ENCODE measurements at places on chromosomes 1 and 21. TPM values are rescaled to one million over a fixed set of nuclear protein-coding genes. Genes with fewer than 3 reads are reported as not detected.

DNA sequence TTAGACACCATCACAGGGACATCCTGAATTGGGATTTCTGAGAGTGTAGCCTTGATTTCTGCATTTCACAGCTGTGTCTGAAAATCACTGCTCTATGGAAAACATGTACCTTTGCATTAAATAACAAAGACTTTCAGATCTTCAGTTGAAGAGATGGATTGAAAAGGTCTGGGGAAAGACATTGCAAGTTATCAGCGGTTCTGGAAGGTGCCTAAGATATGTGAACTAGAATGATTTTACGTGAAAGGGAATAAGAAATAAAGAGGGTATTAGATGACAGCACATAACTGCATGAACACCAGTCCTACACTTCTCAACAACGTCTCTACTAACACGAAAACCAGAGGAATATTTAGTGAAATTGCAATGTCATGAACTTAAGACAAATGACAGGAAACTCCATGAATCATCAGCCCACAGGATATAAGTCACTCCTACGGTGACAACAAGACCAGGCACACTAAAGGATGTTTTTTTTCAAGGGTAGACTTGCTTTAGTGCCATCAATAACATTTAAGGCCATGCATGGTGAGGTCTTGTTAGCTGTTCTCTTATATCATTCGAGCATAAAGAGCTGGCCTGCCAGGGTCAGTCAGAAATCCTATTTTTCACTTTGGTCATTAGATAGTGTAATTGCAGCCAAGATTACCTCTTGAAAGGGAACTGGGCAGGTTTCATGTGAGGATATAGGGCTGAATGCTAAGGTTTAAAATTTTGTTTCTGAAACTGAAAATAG lies 283.1 kb downstream of the GRIK1 start:
- no peak for DNase-seq

The SIK1 gene
- 16.4 TPM for total RNA-seq

The CBR3 gene
- 3.1 TPM for total RNA-seq

The TMEM63A gene
- 33.9 TPM for total RNA-seq

The FNDC10 gene
- total RNA-seq, result 0.91 TPM

DNA sequence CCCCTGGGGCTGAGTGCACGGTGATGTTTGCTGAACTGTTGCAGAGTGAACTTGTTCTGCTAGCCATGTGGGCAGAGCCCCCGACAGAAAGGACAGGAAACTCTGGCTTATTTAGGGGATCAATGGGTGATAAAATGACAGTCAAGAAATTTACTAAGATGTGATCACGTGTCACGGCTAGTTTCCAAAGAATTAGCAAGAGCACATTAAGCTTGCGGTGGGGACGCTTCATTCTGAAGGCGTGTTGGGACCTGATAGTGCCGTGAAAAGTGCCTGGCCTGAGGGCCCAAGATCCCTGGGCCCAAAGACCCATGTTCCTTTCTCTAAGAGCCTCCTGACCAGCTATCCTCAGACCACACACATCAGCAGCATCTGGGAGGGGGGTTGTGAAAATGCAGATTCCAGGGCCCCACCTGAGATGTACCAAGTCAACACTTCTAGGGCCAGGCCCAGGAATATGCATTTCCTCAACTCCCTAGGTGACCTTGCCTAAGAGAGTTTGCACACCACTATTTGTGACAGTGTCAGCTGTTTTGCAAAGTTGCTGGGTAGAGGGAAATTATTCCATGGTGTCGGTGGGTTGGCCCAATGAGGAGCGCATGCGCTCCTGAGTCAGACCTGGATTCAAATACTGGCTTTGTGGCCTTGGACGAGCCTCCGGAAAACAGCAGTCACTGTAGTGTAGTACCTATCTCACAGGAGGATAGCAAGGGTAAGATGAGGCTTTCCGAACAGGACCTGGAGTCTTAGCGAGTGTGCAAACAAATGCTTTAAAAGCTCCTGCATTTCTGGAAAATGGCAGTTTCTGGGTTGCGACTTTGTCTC lies 77.5 kb downstream of the SPSB1 start:
- no peak for DNase-seq

- DNase-seq, result no peak
These were observed 4.0 kb downstream of the CASQ2 start for GRCh38 chr1:115764541-115764940.

DNA sequence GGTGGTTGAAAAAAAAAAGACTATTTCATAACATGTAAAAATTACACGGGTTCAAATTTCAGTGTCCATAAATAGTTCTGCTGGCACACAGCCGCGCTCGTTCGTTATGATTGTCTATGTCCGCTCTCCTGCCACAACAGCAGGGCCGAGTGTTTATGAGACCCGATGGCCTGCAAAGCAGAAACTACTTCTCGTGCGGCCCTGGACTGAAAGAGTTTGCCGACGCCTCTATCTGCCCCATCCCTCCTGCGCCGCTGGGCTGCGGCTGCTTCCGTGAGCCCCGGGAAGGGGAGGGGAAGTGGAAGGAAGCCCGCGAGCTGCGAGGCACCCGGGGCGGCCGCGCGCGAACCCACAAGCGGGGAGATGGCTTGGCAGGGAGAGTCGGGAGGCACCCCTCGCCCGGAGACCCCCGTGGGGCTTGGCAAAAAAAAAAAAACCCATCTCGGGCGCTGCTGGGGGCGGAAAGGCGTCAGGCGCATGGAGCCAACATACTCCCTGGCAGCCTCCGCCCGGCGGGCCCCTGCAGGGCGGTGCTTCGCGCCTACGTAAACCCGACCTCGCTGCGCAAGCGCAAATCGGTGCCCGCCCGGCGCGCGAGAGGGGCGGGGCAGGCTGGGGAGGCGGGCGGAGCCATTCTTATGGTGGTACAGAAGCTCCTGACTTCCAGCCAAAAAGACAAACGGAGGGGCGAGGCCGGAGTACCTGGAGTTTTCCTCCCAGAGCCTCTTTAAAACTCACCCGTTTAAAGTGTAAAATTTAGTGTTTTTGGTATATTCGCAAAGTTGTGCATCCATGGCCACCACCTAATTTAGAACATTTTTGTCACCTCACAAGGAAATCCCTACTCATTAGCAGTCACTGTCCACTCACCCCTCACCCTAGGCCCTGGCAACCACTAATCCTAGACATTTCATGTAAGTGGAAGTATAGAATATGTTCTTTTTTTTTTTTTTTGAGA lies 8.3 kb downstream of the SLC27A3 start:
- peak; percentile 94 for DNase-seq

Data from right cardiac atrium (tissue), 5 donors.